ENCODE measurements at places on chromosomes 12 and 14. TPM values are rescaled to one million over a fixed set of nuclear protein-coding genes. Genes with fewer than 3 reads are reported as not detected.
A peak's percentile ranks its signal among the peaks of the same experiment; 100 is the strongest.

DNA sequence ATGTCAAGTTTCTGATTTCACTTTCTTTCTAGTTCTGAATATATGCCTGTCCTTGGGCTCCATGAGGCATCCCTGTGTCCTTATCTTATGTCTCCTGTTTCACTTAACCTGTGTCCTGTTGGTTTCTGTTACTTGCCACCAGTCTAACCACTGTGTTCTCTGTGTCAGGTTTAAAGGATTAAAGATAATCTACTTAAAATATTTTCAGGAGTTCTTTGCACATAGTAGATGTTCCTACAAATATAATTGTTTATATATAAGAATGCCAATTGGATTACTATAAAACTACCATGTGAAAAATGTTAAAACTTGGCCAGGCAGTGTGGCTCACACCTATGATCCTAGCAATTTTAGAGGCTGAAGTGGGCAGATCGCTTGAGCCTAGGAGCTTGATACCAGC is 406.4 kb downstream of the CCER1 start:
- no peak for DNase-seq
- H3K4me1 ChIP-seq = no peaks in the 10 kb centered on the region
- no peak overlapping the region for H3K27ac ChIP-seq
- H3K36me3 ChIP-seq = no peaks in the 10 kb centered on the region
- no peaks in the 10 kb centered on the region for H3K27me3 ChIP-seq
- no peak overlapping the region for H3K4me3 ChIP-seq

The NRL gene
- total RNA-seq = 2.7 TPM

The TEAD4 gene
- total RNA-seq = 11.5 TPM

The CD27 gene
- 82.1 TPM for total RNA-seq

DNA sequence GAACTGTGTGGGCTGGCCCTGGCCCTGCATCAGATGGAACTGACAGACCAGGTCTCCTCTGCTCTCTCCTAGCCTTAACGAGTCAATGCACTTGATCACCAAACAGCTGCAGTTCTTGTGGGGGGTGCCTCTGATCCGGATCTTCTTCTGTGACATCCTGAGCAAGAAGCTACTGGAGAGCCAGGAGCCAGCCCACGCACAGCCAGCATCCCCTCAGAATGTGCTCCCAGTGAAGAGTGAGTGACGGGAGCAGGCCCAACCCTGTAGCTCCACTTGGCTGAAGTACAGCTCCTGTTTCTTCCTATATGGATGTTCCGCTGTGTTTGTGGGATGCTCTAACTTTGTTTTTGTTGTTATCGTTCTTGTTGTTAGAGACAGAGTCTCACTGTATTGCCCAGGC is 23.9 kb downstream of the UBE3B start:
- no peak for DNase-seq
- H3K4me1 ChIP-seq = peaks cover 5% of the 10 kb centered on the region
- H3K36me3 ChIP-seq = peaks cover 32% of the 10 kb centered on the region

GRCh38 chr12:44775901-44776300 is 100.2 kb downstream of the NELL2 start:
- no peaks in the 10 kb centered on the region for H3K4me1 ChIP-seq
- no peaks in the 10 kb centered on the region for H3K36me3 ChIP-seq
- no peak for DNase-seq
- no peak overlapping the region for H3K27ac ChIP-seq

DNA sequence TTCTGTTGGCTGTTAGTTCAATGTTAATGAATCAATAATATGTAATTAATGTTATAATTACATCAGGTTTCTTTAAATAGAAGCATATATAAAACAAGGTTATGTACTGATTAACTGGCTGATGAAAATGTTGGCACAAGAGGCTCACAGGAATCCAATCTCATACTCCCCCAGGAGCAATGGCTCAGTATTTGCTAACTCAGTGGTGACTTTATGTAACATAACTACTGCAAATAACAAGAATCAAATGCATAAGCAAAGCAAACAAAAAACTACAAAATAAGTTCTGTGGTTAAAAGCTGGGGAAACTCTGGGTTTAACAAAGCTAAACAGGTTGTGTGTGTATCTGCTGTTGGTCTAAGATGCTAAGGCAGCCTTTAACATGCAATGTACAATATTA is 27.7 kb upstream of the BBS10 start:
- no peak for DNase-seq
- no peak overlapping the region for H3K27ac ChIP-seq
- H3K27me3 ChIP-seq = no peaks in the 10 kb centered on the region
- H3K4me1 ChIP-seq = no peaks in the 10 kb centered on the region
- H3K4me3 ChIP-seq = no peak overlapping the region
- peaks cover 39% of the 10 kb centered on the region for H3K36me3 ChIP-seq

- H3K4me1 ChIP-seq = no peaks in the 10 kb centered on the region
- no peak overlapping the region for H3K27ac ChIP-seq
- DNase-seq = no peak
- no peak overlapping the region for H3K4me3 ChIP-seq
- peaks cover 18% of the 10 kb centered on the region for H3K27me3 ChIP-seq
Observed at GRCh38 chr12:55610598-55610997, 26.1 kb upstream of the OR10P1 start.

The CCDC177 gene
- 0.08 TPM for total RNA-seq

DNA sequence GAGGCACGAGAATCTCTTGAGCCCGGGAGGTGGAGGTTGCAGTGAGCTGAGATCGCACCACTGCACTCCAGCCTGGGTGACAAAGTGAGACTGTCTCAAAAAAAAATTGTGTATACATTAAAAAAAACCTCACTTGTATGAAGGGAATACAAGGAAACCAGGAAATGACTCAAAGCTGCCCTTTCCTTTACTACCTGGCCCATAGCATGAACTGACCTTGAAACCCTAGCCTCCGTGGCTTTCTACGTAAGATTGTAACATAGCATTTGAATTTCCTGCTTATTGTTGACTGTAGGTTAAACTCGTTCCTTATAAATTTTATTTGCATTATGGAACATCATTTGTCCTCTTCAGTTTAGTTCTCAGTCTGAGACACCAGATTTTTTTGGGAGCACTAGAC is 9.1 kb upstream of the DDX47 start:
- no peak overlapping the region for H3K27ac ChIP-seq
- H3K27me3 ChIP-seq = no peaks in the 10 kb centered on the region
- DNase-seq = no peak
- peaks cover 67% of the 10 kb centered on the region for H3K4me1 ChIP-seq
- H3K4me3 ChIP-seq = no peak overlapping the region
- peaks cover 2% of the 10 kb centered on the region for H3K36me3 ChIP-seq

The UNC79 gene
- 0.03 TPM for total RNA-seq

DNA sequence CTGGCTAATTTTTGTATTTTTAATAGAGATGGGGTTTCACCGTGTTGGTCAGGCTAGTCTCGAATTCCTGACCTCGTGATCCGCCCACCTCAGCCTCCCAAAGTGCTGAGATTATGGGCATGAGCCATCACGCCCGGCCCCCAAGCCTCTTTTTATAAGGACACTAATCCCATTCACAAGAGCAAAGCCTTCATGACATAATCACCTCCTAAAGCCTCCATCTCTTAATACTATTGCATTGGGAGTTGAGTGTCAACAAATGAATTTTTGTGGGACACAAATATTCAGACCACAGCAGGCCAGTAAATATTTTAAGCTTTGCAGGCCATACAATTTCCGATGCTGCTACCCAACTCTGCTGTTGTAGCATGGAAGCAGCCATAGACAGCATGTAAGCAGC is 10.9 kb downstream of the RNF212B start:
- peaks cover 30% of the 10 kb centered on the region for H3K27me3 ChIP-seq
- no peaks in the 10 kb centered on the region for H3K4me1 ChIP-seq
- no peak overlapping the region for H3K27ac ChIP-seq
- no peaks in the 10 kb centered on the region for H3K36me3 ChIP-seq

The SLC8A3 gene
- total RNA-seq = 0.24 TPM

GRCh38 chr12:58202933-58203718 is 261.8 kb downstream of the ATP23 start:
- no peak overlapping the region for H3K27ac ChIP-seq
- H3K36me3 ChIP-seq = no peaks in the 10 kb centered on the region
- no peaks in the 10 kb centered on the region for H3K4me1 ChIP-seq
- no peak overlapping the region for H3K4me3 ChIP-seq
- H3K27me3 ChIP-seq = peaks cover 6% of the 10 kb centered on the region

DNA sequence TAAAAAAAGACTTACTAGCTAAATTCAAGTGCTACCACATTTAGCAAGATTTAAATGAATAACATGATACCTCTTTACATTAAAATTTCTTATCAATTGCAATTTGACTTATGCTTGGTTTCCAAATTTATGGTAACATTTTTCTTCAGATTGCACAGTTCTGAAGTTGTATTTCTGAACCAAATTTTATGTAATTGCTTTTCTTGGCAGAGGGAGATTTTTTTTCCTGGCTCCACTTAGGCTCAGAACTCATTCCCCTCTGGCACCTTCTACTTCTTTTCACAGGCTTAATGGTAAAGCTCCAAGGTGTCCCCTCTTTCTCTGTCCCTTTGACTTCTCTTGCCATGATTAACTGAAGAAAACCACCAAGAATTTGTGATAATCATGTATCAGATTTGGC is 99.8 kb upstream of the TMTC1 start:
- H3K4me1 ChIP-seq = no peaks in the 10 kb centered on the region
- H3K27ac ChIP-seq = no peak overlapping the region
- H3K36me3 ChIP-seq = no peaks in the 10 kb centered on the region
- H3K4me3 ChIP-seq = no peak overlapping the region

DNA sequence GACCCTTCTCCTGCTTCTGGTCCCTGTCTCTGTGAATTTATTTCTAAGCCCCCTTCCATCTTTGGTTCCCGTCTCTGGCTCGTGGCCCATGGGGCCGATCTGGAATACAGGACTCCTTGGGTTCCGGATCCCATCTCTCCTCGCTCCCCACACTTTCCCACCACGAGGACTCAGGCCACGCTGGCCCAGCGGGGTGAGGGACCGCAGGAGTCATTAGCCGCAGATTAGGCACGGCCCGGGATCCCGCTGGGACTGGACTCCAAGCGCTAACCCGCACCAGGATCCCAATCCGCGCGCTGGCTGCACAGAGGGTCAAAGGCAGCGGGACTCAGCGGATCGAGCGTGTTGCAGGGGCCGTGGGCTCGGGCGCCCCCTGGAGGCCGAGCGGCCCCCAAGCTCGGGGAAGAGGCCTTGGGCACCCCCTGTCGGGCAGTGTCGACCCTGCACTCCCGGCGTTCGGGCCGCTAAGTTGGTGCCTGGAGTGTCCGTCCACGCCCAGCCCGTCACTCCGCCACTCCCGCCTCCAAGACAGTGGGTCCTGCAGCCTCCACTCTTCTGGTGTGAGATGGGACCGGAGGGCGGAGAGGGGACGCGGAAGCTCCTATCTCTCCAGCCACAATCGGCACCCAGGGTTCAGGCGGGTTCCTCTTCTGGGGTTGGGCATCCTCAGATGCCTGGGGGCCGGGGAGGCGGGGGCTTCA is 9.5 kb downstream of the SHMT2 start:
- H3K27ac ChIP-seq = peak overlapping the region; percentile 78
- peak; percentile 86 for DNase-seq
- H3K36me3 ChIP-seq = peaks cover 16% of the 10 kb centered on the region
- peaks cover 64% of the 10 kb centered on the region for H3K4me1 ChIP-seq
- H3K27me3 ChIP-seq = peaks cover 48% of the 10 kb centered on the region

GRCh38 chr14:71415404-71415690 is 508.1 kb downstream of the PCNX1 start:
- H3K36me3 ChIP-seq = peaks cover 24% of the 10 kb centered on the region
- DNase-seq = no peak
- H3K4me1 ChIP-seq = peaks cover 35% of the 10 kb centered on the region

- H3K27ac ChIP-seq = no peak overlapping the region
- no peaks in the 10 kb centered on the region for H3K36me3 ChIP-seq
- H3K4me3 ChIP-seq = no peak overlapping the region
- H3K27me3 ChIP-seq = no peaks in the 10 kb centered on the region
Observed at GRCh38 chr12:17992002-17992656, 97.9 kb downstream of the RERGL start.

The GDF3 gene
- not detected for total RNA-seq

The SELPLG gene
- total RNA-seq = 51.9 TPM

GRCh38 chr12:117121441-117121840 is 22.2 kb upstream of the TESC start:
- H3K27me3 ChIP-seq = no peaks in the 10 kb centered on the region
- no peak overlapping the region for H3K4me3 ChIP-seq
- H3K36me3 ChIP-seq = no peaks in the 10 kb centered on the region

The PMCH gene
- total RNA-seq = 3.1 TPM

The IL26 gene
- total RNA-seq = 8.1 TPM

- H3K27ac ChIP-seq = no peak overlapping the region
- H3K4me3 ChIP-seq = peak overlapping the region; percentile 37
- peaks cover 72% of the 10 kb centered on the region for H3K27me3 ChIP-seq
Observed at GRCh38 chr14:99795046-99795445, 1.8 kb downstream of the EML1 start.

The FOXN4 gene
- not detected for total RNA-seq

DNA sequence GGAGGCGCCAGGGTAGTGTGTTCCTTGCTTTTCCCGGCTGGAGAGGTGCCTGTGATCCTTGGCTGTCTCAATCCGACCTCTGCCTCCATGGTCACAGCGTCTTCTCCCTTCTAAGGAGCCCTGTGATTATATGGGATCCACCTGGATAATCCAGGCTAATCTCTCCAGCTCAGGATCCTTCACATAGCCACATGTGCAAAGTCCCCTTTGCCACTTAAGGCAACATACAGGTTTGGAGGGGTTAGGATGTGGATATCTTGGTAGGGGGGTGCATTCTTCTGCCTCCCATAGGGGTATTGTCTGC is 1.2 kb upstream of the HVCN1 start:
- peaks cover 12% of the 10 kb centered on the region for H3K36me3 ChIP-seq
- peaks cover 49% of the 10 kb centered on the region for H3K4me1 ChIP-seq
- peak overlapping the region; percentile 89 for H3K27ac ChIP-seq
- DNase-seq = no peak
- H3K27me3 ChIP-seq = peaks cover 7% of the 10 kb centered on the region

DNA sequence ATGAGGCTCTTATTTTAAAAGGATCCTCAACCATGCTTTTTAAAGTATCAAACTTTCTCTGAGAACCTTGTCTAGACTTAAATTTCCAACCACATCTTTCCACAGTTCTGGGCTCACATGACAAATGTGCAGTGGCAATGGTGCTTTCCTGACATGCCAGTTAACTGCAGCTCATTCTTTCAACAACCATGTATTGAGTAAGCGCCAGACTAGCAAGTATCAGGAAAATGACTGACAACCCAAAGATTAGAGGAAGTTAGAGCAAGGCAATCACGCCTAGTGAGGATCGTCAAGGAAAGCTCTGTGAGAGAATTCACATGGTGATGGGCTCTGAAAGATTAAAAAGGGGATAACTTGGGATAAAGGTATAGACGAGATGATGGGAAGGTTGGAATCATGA is 35.8 kb downstream of the FLVCR2 start:
- no peaks in the 10 kb centered on the region for H3K36me3 ChIP-seq
- H3K4me1 ChIP-seq = no peaks in the 10 kb centered on the region
- H3K27ac ChIP-seq = no peak overlapping the region
- no peak for DNase-seq
- H3K27me3 ChIP-seq = peaks cover 2% of the 10 kb centered on the region
- H3K4me3 ChIP-seq = no peak overlapping the region

- H3K4me3 ChIP-seq = peak overlapping the region; percentile 94
- H3K36me3 ChIP-seq = peaks cover 19% of the 10 kb centered on the region
- peak; percentile 52 for DNase-seq
- peak overlapping the region; percentile 99 for H3K27ac ChIP-seq
Observed at GRCh38 chr12:108629824-108630476, 3.7 kb downstream of the SELPLG start.

The MYH7 gene
- 0.05 TPM for total RNA-seq

GRCh38 chr12:46164186-46164761 is 104.6 kb downstream of the SLC38A1 start:
- DNase-seq = no peak
- H3K4me1 ChIP-seq = no peaks in the 10 kb centered on the region
- H3K27me3 ChIP-seq = no peaks in the 10 kb centered on the region
- no peak overlapping the region for H3K4me3 ChIP-seq
- H3K36me3 ChIP-seq = peaks cover 5% of the 10 kb centered on the region

GRCh38 chr14:78399316-78399889 is 229.2 kb downstream of the NRXN3 start:
- H3K27me3 ChIP-seq = no peaks in the 10 kb centered on the region
- no peak overlapping the region for H3K4me3 ChIP-seq
- no peaks in the 10 kb centered on the region for H3K36me3 ChIP-seq
- no peak for DNase-seq
- no peak overlapping the region for H3K27ac ChIP-seq

Measured in activated T-helper 1 cell treated with anti-CD3 and anti-CD28 coated beads, Interleukin-12 subunit alpha, Interleukin-12 subunit beta, Interleukin-2, Interleukin-4 antibody, amounts not matched to agents 30 ng/mL and 10 ng/mL and 1 ng/mL, durations not matched to agents 14 hours and 24 hours and 36 hours (primary cell).